ENCODE measurements at places on chromosomes 12 and 14. TPM values are rescaled to one million over a fixed set of nuclear protein-coding genes. Genes with fewer than 3 reads are reported as not detected.

The GRIP1 gene
- 0.25 TPM for total RNA-seq

The SLC41A2 gene
- total RNA-seq: 33.2 TPM

The AGAP2 gene
- 1.9 TPM for total RNA-seq

The KLHDC1 gene
- total RNA-seq: not detected

The KCNC2 gene
- total RNA-seq: not detected

The STAB2 gene
- not detected for total RNA-seq

DNA sequence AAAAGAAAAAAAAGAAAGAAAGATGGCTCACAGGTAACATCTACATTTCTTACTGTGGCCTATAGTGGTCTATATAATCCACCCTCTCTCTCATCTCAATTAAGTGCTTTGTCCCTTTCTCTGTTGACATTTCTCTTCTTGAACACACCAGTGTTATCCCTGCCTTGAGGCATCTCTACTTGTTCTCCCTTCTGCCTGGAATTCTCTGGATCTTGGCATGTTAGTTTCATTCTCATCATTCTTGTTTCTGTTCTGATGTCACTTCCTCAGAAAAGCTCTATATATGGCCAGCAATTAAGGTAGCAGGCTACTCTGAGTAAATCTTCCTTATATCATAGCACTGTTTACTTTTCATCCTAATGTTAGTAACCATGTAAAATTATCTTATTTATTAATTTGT lies 155.7 kb upstream of the PDZRN4 start:
- no peak for DNase-seq

DNA sequence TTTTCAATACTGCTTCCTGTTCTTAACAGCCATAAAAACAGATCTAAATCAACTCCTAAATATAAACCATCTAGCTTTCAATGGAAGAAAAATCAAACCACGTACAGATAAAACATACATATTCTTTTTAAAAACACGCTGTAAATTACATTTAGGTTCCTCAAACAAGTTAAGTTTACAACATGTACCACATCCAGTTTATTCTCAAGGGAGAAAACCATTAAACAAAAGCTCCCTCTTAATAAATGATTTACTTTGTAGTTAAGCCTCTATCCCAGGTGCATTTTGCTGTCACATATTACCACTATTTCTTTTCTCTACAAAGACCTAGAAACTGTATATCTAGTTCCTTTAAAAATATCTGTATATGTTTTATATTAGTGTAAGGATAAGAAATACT lies 3.1 kb downstream of the NUMB start:
- DNase-seq: no peak

DNA sequence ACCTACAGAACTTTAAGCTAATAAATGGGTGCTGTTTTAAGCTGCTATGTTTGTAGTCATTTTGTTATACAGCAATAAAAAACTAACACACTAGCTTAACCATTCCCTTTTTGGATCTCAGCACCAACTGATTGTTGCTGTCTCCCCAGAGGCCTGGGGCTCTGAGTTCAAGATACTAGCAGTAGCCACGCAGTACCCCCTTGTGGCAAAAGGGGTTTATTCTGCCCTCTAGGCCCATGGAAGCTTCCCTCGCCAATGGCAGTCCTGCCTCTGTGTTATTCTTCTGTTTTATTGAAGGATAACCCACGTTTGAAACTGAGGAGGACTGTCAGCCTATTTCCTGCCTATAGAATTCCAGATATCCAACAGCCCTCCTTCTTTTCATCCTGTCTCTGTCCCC lies 455.3 kb upstream of the ATP2B1 start:
- DNase-seq: peak; percentile 7

DNA sequence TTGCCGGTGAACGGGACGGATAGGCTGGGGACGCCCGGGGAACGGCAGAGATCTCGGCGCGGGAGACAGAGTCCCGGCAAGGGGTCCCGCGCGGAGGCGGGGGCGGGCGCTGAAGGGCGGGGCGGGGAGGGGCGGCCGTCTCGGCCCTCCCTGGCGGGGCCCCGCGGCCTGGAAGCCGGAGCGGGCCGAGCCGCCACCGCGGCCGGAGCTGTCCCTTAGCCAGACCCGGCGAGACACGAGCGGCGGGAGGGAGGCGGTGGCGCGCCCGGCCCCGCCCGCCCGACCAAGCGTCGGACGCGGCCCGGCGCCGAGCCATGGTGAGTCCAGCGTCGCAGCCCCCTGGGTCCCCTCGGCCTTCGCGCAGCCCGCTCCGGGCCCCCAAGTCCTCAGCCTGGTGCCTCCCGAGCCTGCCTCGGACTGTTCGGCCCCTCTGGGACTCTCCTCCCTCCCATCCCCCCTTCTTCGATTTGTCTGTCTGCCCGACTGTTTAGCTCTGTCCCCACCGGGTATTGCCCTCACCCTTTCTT lies at the start of gene ARHGEF40:
Gene ARHGEF40 (plus strand): TSS at position 222 of the 527 bp plus-strand sequence. CDS start 93 bp downstream, at position 315.
- DNase-seq: peak; percentile 37

DNA sequence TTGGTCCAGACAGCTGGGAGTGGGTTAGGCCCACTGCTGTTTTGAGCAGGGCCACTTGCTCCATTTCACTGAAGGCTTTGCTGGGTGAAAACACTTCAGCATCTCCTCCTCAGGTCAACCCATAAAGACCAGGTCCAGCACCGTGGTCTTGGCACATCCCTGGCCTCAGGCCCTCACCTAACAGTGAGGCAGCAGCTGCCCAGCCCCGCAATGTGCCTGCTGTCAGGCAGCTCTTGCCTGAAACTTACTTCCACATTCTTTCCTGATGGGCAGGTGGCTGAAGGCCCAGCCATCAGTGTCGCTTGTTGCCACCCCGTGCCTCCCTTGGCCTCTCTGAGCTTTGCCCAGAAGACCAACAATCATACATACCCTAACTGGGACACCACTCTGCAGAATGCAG lies 54.4 kb downstream of the ANAPC7 start:
- DNase-seq: no peak

DNA sequence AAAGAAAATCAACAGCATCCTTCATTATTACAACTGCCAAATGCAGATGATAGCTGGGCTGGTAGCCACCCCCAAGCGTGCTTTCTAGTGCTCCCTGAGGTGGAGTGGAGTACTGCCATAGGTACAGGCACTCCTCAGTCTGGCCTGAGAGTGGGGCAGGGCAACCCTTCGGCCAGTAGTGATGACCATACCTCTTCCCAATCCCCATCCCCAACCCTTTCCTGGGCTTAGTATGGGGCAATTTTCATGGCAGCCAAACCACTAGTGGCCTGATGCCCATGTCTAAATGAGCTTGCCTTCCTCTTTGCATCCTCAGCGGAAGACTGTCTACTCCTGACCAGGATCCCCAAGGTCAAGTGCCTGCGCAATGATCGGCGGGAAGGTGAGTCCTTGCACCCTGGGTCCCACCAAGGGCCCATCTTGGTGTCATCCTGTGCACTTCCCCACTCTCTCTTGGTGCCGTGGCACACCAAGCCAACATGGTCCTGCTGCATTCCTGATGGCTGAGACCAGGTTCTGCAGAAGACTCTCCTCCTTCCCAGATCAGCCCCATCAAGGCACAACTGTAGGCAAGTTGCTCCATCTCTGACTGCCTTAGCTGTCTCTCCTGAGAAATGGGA lies 65.8 kb downstream of the GALNT16 start:
- no peak for DNase-seq

- no peak for DNase-seq
Measured at GRCh38 chr12:58554522-58555157, 365.7 kb downstream of the LRIG3 start.

- DNase-seq: peak; percentile 17
Measured at GRCh38 chr12:614411-614970, 48.8 kb downstream of the NINJ2 start.

DNA sequence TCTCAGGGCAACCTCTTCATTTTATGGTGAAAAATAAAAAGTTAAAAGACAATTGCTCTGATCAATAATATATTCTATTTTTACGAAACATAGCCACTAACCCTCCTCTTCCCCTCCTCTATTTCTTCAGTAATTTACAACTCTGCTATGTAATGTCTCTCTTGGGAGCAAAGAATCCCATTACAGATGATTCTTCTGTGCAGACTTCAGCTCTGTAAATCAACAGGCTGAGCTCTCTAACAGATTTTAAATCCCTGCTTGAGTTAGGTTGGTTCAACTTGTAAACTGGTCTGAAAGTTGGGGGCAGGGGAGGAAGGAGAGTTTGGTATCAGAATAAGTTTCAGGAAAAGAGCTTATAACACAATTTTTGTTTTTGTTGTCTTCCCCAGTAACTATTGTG lies 151.0 kb downstream of the SLC25A21 start:
- no peak for DNase-seq

DNA sequence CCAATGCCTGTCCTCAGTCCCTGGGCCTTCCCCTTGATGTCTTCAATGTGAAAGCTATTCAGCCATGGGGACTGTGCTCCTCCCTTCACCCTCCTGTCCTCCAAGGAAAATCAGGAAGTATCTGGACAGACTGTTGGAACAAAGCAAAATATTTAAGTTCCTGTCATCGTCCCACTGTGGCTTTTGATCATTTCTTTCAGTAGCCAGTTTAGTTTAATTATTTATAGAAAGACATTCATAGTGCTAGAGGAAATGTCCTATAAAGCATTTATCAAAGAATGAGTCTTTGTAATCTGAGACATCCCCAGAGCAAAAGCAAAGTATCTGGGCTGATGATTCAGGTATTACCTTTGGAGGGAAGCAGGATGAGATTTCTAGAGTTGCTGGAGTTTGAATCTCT lies 254.1 kb downstream of the NRXN3 start:
- no peak for DNase-seq

- DNase-seq: no peak
Measured at GRCh38 chr12:40142001-40142744, 36.3 kb upstream of the SLC2A13 start.

GRCh38 chr12:98725476-98726247 lies 80.6 kb downstream of the APAF1 start:
- peak; percentile 40 for DNase-seq

DNA sequence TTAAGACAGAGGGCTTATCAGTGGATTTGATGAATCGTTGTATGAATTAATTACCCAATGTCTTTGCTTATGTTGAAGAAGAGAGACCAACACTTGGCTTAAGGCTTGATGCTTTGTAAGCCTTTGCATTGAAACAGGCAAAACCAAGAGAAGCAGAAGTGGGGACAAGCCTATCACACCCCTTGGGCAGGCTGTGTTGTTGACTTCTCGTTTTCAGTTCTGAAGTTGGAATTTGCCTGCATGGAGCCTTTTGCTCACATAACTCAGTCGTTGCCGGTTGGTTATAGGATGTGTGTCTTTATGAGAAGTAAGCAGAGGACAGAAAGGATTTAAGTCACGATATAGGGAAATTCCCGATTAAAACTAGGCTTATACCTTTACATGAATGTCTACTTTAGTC lies 94.7 kb downstream of the CCDC92 start:
- DNase-seq: no peak

- DNase-seq: peak; percentile 45
Measured at GRCh38 chr12:96015672-96016071, 19.5 kb upstream of the HAL start.

DNA sequence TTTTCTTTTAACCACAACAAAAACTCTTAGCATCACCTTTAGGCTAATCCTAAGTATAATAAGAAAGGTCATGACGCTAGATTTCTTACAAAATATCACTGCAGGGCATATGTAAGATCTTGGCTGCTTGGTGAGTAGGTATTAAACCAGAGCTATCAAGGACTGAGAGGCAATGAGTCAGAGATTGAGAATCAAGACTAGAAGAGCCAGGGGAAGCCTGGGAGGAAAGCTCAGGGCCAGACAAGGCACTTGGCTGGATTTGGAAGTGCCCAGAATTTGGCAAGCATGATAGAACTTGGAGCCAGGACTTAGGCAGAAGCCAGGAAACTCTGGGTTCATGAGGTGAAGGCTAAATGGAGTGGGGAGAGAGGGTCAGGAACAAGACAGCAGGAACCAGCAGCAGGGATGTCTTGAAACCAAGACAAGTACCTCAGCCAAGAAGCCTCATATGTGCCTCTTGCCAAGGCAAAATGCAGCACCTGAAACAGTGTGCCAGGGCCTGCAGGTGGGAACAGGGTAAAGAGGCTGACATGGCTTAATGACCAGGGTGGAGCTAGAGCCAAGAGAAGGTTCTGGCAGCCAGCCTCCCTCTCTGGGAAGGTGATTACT lies 49.9 kb downstream of the PTHLH start:
- DNase-seq: no peak

DNA sequence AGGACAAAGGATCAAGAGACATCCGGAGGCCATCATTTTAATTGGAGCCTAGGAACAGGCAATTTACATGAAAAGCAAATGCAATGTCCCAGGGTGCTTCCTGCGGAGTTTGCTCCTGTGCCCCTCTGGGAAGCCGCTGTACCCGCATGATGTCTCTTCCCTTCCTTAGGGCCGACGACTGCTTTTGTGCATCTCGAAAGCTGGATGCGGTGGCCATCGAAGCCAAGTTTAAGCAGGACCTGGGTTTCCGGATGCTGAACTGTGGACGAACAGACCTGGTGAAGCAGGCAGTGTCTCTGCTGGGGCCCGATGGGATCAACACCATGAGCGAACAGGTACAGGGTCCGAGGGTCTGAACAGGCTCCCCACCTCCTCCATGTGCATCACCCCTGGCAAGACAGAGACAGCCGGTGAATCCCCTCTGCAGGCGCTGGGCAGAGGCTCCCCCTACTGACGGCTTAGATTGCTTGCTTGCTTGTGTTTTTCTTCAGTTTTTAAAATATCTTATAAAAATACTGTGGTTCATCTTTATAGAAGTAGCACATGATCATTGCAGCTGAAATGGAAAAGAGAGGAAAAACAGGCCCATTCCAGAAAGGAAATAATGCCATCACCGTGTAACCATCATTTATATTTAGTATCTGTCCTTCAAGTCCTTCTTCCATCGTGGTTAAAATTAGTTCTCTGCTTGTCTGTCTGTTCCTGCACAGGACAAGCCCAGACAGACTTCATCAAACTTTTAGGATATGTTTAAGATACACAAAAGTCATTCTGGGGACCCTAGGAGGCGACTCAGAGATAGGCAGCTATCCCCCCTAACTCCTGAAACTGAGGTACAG lies 75.4 kb upstream of the PWP1 start:
- DNase-seq: peak; percentile 22

DNA sequence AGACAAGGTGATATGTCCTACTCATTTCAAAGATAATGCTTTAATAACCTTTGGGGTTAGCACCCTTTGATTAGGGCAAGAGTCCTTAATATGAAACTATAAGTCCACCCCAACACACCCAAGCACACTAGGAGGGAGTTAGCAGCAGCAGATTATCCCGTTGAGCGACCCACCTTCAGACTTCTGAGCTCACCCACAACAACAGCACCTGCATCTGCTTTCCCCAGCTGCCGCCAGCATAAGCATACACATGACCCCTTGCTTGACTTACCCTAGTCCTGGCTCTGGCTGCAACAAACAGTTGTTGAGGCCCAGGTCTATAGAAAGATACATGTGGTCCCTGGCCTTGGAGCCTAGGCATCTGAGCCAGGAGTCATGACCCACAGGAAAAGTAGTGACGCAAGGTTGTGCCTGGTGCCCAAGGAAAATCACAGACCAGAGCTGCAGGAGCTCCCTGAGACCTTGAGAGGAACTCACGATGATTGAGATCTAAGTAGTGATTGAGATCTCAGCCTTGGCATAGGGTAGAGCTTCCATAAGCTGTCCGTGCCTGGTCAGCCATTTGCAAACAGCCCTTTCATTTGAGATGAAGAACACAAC lies 19.0 kb downstream of the ZDHHC22 start:
- no peak for DNase-seq

- no peak for DNase-seq
Measured at GRCh38 chr12:126651133-126651532, 1585.9 kb downstream of the AACS start.

All from HT-29 (cell line).